ENCODE measurements at places on chromosomes 7 and 10.

GRCh38 chr7:475951-476441 lies 43.6 kb downstream of the PDGFA start:
- DNase-seq = no peak

DNA sequence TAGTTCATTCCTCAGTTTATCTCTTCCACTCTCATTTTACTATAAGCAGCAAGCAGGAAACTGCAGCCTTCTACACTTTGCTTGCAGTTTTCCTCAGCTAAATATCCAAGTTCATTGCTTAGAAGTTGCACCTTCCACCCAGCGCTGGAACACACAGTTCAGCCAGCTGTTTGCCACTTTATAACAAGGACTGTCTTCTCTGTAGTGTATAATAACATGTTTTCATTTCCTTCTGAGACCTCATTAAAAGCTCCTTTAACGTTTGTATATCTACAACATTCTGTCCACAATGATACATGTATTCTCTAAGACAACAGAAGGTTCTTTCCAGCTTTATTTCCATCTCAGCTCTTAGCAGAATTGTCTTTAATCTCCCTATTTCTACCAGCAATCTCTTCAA lies 74.1 kb downstream of the GNAI1 start:
- DNase-seq = no peak

DNA sequence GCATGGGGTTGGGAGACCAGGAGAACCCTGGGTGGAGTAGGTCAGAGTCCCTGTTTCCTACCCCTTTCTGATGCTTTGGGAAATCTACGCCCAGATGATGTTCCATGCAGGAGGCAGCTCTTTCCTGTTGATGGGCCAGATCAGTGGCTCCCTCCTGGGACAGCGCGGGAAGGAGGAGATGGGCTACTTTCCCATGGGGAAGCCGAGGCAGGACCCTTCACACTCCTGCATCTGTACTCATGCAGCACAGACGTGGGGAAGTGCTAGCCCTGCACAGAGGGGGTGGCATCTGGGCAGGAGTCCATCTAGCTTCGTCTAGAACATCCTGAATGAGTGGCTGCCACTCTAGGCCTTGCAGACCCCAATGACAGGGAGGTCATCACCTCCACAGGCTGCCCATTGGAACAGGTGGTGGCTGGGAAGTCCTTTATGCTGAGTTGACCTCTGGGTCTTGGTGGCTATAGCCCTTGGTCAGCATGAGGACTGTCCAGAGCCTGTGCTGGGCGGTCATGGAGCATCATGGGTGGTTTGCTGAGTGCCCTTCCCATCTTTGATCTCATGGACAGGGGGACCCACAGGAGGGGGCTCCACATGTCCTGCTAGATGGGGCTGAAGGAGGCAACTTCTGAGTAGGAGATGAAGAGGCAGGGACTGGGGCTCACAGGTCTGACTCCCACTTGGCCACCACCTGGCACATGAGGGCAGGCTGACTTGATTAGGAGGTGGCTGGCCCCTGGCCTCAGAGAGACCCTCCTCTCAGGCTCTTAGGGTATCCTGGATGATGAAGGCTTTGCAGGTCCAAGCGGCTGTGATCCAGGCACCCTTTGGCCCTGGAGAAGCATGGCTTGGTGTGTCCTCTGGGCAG lies 24.6 kb downstream of the RAMP3 start:
- no peak for DNase-seq

- DNase-seq = no peak
These were observed 95.5 kb downstream of the INPP5A start for GRCh38 chr10:132632851-132633684.

- no peak for DNase-seq
These were observed 29.3 kb downstream of the KCNMA1 start for GRCh38 chr10:77608281-77608680.

DNA sequence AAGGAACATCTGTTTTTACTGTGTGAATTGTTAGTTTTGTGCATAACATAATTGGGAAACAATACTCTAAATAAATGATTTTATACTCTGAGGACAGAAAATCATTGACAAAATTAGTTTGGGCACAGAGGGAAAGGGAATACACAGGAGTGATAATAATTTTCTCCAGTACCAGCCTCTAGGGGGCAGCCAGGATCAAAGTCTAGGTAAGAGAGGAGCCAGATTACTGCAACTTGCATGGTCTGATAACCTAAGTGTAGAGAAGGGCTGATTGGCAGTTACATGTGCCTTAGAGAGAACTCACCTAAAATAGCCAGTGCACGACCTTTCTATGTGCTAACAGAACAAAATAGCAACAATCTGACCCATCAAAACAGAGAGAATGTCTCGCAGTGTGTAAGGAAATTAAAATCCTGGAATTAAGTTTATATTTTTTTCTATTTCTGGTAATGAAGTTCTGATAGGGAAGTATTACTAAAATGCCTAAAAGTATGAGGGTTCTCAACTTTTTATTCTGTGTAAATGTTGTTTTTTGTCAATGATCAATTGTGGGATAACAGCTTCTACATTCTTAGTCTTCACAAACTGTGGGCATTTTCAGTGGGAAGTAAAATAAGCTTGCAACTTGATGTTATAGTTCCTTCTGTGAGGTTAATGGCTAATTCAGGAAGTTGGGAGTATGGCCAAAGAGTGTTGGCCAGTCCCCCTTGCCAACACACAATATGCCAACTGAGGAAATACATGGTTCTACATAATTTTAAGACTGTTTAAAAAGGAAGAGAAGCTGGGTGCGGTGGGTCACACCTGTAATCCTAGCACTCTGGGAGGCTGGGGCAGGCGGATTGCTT lies 66.4 kb downstream of the EXOC6 start:
- DNase-seq = peak; percentile 48

DNA sequence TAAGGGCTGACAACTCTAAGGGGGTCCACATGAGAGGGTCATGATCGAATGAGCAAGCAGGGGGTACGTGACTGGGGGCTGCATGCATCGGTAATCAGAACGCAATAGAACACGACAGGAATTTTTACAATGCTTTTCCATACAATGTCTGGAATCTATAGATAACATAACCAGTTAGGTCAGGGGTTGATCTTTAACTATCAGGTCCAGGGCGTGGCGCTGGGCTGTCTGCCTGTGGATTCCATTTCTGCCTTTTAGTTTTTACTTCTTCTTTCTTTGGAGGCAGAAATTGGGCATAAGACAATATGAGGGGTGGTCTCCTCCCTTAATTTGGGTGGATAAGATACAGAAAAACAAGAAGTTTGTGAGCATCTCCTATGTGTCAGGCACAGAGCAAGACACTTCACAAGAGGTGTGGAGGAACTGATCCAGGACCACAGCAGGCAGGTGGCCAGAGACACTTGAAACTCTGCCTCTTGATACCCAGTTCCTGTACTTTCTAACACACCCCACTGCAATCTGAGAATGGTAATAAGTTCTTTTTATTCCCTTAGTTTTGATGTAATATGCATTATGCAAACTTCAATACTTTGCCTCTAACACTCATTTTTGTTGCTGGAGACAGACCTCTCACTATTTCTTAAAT lies 18.0 kb upstream of the MRLN start:
- DNase-seq = no peak

GRCh38 chr7:72337390-72338167 lies 74.6 kb downstream of the CALN1 start:
- DNase-seq = no peak

DNA sequence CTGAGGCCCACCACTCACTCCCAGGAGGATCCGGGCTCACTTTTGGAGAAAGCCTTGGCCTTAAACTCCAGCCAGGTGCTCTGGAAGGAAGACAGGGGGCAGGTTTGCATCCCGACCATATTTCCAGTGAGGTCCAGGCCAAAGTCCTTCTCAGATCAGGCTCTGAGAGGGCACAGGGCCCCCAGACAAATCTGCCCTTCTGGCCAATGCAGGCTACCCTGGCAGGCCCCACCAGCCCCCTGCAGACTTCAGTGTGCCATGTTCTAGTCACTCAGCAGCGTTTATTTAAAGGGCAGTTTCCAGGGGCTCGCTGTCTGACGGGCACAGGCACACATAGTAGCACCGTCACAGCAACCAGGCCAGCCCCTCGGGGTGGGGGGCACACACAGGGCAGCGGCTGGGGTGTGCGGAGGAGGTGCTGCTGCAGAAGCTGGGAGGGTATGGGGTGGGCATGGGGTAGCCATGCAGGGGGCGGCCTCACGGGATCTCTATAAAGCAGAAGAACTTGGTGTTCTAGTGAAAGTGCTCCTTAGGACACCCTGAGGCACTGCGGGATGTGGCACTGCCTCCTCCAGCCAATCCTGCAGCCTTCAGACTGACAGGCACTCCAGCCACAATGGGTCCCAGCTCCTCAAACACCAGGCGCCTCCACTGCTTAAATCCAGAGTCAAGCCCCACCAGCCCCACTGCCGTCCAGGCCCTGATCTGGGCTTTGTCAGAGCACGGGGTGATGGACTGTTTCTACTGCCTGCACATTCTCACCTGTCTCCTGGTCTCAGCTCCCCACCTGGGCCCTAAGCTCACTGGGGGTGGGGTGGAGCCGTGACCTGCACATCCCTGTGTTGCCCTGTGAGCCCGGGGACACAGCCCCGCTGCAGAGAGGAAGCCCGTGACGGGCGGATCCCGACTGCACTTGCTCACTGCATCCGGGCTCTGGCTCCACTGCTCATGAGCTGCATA lies 9.6 kb upstream of the PYROXD2 start:
- no peak for DNase-seq

DNA sequence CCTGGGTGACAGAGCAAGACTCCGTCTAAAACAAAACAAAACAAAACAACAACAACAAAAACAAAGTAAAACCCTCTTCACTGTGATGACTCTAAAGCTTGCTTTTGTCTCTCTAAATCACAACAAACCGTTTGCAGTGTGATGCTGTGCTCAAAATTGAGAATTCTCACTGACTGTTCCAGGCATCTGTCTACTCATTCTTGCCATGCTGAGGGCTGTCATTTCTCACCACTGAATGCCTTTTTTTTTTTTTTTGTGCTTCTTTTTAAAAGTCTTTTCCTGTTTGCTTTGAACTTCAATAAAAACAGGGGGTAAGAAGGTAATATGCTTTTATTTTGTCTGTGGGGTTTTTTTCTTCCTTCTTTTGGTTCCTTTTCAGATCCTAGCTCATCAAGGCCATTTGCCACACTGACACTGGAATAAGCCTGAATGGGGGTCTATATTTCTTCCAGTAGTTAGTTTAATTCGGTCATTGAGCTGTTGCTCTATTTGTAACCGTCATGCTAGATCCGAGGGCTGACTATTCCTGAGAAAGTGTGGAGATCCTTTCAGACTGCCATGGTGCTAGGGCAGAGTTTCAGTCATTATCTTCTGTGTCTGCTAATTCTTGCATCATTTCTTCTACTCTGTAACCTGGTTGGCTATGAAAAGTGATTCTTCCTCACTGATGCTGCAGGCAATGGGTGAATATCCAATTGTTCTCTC lies 10.6 kb downstream of the FAS start:
- peak; percentile 20 for DNase-seq

DNA sequence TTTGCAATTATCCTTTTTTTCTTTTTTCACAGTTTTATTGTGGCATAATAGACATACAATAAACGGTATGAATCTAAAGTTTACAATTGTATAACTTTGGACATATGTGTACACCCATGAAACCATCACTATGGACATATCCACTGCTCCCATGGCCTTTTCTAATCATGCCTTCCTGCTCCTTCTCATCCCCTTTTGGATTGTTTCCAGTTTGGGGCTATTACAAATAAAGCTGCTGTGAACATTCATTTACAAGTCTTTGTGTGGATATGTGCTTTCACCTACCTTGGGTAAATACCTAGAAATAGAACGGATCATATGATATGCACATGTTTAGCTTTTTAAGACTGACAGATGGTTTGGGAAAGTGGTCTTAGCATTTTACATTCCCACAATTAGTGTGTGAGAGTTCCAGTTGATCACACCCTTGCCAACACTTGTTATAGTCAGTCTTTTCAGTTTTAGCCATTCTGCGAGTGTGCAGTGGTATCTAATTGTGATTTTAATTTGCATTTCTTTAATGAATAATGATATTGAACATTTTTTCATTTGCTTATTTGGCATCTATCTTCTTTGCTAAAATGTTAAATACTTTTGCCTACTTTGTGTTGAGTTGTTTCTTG lies 120.9 kb upstream of the KAT6B start:
- DNase-seq = no peak

DNA sequence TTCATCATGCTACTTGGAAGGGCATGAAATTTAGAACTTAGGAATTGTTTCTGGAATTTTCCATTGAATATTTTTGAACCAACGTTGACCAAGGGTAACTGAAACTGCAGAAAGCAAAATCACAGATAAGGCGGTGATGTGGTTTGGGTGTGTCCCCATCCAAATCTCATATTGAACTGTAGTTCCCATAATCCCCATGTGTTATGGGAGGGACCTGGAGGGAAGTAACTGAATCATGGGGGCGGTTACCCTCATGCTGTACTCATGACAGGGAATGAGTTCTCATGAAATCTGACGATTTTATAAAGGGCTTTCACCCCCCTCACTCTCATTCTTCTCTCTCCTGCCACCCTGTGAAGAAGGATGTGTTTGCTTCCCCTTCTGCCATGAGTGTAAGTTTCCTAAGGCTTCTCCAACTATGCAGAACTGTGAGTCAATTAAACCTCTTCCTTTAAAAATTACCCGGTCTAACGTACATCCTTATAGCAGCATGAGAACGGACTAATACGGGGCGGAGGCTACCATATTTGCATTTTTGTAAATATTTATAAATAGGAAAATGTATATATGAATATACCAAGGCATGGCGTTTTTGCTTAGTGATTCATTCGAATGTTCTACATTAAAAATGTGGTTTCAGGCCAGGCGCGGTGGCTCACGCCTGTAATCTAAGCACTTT lies 12.4 kb downstream of the NMT2 start:
- DNase-seq = no peak

DNA sequence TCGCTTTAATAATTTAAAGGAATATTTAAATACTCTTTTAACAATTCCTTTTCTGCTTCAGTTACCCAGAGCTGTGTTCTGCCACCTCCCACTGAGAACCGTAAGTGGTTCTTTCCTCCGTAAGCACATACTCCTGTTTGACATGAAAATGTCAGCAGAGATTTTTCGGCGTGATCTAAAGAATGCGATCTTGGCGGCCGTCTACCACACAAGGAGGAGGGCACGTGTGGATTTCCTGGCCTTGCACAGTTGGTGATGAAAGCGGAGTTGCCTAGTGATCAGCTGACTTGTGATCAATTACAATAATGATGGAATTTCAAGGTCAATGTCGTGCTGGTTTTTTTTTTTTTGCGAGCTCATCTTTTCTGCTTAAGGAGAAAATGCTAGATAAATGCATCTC lies 35.6 kb upstream of the INSIG1 start:
- no peak for DNase-seq

DNA sequence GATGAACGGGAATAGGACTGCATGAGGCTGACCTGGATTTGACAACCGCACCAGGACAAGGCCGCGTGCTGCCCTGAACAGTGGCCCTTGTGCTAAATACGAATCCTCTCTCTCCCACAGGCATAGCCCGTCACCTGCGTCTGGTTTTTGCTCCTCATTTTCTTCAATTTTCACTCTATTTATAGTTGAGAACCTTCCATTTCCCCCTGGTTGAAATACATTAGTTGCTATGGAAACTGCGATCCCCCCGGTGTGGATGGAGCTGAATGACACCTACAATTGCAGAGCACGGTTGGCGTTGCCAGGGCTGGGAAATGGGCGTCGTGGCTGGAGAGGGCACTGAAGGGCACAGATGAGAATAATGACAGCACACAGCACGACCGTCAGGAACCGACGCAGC lies 158.6 kb upstream of the PITRM1 start:
- DNase-seq = no peak

Data from CD4-positive, alpha-beta T cell treated with Interleukin-6 at 100 ng/mL for 8 hours (primary cell).